ENCODE measurements at places on chromosomes 3 and 15. TPM values are rescaled to one million over a fixed set of nuclear protein-coding genes. Genes with fewer than 3 reads are reported as not detected.

Gene RGMA
- 205 TPM for total RNA-seq

DNA sequence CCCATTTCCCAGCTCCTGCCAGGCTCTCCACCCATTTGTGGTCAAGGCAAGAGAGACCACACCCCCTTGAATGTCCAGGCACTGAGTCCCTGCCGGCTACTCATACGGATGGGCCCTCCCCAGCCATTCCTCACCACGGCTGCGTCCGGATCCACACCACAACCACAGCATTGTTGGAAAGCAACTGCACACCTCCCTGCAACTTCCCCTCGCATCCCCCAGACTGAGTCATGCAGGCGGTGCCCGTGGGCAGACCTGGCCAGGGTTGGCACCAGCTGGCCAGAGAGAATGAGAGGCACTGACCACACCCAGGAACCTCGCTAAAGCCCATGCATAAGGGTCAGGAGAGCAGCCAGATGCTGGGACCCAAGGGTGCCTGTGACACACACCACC, 30.5 kb downstream of the LOXL1 start:
- no peak for DNase-seq

DNA sequence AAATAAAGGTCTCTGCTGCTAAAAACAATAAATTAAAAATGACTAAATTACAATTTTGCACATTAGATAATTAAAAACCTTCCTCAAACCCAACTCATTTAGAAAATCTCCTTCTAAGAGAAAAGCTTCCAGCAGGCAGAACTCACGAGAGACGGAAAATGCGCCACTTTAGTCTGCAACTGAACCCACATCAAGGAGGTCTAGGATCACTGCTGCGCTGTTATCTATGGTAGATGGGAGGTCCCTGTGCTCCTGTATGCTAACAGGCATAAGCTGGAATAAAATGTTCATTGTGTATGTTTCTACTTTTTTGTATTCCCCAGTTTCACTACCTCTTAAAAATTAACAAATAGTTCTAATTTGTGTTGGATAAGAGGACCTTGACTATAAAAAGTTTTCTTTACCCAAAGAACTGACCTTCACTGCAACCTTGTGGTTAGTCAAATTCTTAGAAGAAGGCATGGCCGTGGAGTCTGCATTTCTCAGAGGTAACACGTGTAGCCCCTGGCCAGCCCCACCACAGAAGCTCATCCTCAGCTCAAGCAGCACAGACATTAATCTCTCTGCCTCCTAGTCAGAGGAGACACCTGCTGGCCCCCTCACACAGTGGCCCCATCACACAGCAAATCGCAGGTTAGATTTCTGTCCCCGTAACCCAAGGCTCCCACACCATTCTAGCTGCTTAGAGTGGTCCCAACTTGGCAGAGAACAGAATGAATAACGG, 22.3 kb downstream of the STIMATE start:
- no peak for DNase-seq

DNA sequence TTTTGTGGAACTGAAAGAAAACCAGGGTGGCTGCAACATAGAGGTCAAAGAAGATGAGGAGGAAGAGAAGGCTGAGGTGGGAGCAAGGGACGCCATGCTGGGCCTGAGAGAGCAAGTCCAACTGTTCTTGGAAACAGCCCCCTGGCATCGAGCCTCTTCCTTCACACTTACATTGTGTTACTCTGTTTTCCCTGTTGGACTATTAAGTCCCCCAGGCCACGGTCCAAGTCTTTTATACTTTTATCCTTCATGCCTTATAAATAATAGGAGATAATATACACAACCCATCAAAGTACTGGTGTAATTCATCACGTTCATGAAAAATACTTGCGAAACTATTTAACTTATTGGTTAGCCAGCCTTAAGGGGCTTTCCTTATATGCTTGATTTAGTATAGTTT, 79.3 kb downstream of the ATG7 start:
- no peak for DNase-seq

DNA sequence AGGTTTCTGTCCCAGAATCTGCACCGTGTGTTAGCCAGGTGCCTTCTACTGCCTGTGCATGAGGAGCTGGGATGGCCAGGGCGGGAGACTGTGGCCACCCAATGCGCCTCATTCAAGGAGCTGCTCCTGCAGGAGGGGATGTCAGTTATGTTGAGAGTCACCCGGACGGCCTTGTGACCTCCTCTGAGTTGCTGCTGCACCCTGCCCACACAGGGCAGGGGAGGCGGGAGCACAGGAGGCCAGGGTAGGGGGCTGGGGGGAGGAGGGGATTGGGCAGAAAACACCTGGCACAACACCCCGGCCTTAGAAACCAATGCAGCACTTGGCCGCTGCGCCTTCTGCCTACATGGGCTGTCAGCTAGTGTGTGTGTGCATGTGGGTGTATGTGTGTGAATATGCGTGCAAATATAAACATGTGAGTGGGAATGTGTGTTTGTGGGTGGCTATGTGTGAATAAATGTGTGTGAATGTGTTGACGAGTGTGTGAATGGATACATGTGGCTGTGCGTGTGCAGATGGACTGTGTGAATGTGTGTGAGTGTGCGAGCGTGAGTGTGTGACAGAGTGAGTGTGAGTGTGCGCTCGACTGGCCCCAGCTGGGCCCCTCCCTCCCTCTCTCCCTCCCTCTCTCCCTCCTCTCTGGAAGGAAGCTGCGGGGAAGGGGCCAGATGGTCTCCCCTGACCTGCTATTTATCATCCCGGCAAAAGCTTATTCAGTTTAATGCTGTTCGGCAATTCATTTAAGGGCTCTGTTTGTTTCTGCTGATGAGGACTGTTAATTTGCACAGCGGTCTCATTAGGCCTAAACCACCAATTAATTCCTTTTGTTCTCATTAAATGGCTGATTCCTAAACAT, 106.9 kb downstream of the TLE3 start:
- no peak for DNase-seq

Measured in neural crest cell (in vitro differentiated cells).